PC-3 (cell line): ENCODE measurements at places on chromosomes 3 and 15. TPM values are rescaled to one million over a fixed set of nuclear protein-coding genes. Genes with fewer than 3 reads are reported as not detected.

The MBNL1 gene
- total RNA-seq: 150 and 161 TPM in 2 replicates

The BOC gene
- 4.4 and 7.3 TPM in 2 replicates for total RNA-seq

- no peak for DNase-seq
Observed at GRCh38 chr3:8856071-8856470, 86.7 kb upstream of the OXTR start.

The XCR1 gene
- not detected in 2 replicates for total RNA-seq

The PRSS50 gene
- total RNA-seq: not detected in 2 replicates

- no peak for DNase-seq
Observed at GRCh38 chr15:76337696-76338485, 1.3 kb downstream of the ISL2 start.

The SLC7A14 gene
- total RNA-seq: not detected in 2 replicates

DNA sequence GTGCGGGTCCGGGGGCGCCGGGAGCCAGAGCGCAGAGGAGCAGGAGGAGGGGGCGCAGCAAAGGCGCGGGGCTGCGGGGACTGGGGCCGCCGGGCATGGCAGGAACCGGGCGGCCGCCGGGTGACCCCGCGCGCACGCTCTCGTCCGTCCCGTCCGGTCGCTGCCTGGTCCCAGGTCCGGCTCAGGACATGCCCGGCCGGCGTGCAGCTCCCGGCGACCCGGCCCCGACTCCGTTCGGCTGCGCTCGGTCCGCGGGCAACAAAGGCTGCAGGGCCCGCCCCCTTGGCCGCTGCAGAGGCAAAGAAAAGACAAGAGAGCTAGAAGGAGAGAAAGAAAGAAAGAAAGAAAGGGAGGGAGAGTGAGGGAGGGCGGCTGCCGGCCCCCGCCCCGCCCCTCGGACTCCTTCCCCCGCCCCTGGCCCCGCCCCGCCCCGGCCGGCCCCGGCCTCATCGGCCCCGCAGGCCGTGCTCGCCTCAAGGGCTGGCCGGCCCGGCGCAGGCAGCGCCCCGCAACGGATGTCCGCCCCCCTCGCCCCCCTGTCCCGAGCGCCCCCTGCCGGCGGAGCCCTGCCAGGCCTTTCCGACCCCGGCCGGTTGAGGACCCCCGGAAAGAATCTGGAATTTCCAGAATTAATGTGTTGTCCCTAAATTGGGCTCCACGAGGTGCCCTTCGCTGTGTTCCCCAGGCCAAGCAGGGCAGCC is at the start of gene ADAMTS7:
TSS of gene ADAMTS7 (minus strand) at position 341 of the 701 bp plus-strand sequence. CDS start at position 97, 244 bp downstream.
- DNase-seq: peak; percentile 66

GRCh38 chr15:63942486-63943365 is 103.6 kb downstream of the DAPK2 start:
- no peak for DNase-seq

- peak; percentile 40 for DNase-seq
Observed at GRCh38 chr3:58333206-58334012, 717 bp downstream of the PXK start.

The ARPP21 gene
- not detected in 2 replicates for total RNA-seq

DNA sequence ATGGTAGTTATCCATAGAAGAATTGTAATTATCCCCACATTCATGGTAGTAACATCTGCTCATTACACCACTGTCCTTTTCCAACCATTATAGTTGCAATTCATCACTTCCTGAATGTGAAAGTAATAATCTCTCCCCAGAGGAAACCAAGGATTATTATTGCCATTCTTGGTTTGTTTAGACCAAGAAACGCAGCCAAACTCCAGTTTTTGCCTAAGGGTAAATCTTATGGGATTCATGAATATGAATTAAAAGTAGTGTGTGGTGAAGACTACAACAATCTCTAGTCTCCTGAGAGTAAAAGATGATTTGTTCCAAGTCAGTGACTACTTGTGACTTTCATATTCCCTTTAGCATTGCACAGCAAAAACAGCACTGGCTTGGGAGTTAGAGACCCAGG is 45.7 kb upstream of the ABI3BP start:
- DNase-seq: peak; percentile 45

The ABHD17C gene
- 10.3 and 14.2 TPM in 2 replicates for total RNA-seq

DNA sequence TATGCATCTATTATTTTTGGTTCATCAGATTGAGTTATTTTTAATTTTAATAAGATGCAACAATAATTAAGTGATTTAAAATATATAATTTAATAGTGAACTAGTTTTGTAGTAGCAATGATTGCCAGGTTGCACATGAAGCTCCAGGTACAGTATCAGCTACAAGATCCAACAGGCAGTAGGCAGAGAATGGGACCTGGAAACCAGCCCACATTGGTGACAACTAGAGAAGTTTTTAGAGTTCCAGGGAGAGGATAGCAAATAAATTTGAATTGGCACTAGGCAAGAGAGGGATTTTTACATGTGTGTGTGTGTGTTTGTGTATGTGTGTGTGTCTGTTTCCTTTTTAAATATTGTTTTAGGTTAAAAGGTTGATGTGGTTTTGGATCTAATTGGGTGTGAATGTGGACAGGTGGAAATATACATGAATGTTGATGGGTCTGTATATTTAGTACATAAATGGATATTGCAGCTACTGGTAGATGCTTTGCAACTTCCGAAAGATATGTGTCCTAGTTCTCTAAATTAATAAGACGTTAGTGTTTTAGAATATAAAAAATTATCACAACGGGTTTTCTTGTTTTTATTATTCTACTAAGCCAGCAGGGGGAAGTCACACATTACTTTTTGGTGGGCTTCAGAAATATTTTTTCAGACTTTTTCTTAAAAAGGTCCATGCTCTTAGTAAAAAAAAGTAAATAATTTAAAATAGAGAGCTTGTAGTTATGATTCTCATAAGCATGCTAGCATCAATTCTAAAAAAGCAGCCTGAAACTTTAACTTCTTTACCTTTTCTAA is 110.1 kb upstream of the GBE1 start:
- DNase-seq: peak; percentile 19

DNA sequence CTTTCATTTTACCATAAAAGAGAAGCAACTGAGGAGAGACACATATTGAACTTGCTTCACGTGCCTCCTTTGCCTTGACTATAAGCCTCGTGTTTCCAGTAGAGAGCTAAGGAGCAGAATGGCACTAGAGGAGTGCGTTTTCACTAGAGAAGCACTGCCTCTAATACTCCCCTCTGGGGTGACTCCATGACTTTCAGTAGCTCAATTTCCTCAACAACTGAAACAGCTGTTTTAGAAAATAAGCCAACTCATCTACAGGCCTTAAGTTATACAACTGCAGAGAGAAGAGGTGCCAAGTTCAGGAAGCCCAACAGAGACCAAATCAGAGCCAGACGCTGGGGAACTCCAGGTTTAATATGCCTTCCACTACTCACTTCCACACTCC is 1.9 kb downstream of the UBP1 start:
- DNase-seq: peak; percentile 36

GRCh38 chr15:67884514-67885174 is 44.8 kb upstream of the RNU6-1 start:
- peak; percentile 37 for DNase-seq

GRCh38 chr3:37214076-37214475 is 39.7 kb upstream of the LRRFIP2 start:
- peak; percentile 43 for DNase-seq

The PPIP5K1 gene
- 19.8 and 24.9 TPM in 2 replicates for total RNA-seq
